ENCODE measurements at places on chromosomes 7 and 10.
A peak's percentile ranks its signal among the peaks of the same experiment; 100 is the strongest.

- no peak overlapping the region for H3K4me3 ChIP-seq
- no peaks in the 10 kb centered on the region for H3K36me3 ChIP-seq
- H3K27me3 ChIP-seq, result no peaks in the 10 kb centered on the region
These were observed 72.1 kb downstream of the USP6NL start for GRCh38 chr10:11539191-11539868.

- H3K27me3 ChIP-seq, result no peaks in the 10 kb centered on the region
- H3K36me3 ChIP-seq, result no peaks in the 10 kb centered on the region
- no peaks in the 10 kb centered on the region for H3K4me1 ChIP-seq
- H3K27ac ChIP-seq, result no peak overlapping the region
- no peak overlapping the region for H3K4me3 ChIP-seq
- no peak for DNase-seq
These were observed 7.4 kb upstream of the VSIR start for GRCh38 chr10:71780719-71781118.

DNA sequence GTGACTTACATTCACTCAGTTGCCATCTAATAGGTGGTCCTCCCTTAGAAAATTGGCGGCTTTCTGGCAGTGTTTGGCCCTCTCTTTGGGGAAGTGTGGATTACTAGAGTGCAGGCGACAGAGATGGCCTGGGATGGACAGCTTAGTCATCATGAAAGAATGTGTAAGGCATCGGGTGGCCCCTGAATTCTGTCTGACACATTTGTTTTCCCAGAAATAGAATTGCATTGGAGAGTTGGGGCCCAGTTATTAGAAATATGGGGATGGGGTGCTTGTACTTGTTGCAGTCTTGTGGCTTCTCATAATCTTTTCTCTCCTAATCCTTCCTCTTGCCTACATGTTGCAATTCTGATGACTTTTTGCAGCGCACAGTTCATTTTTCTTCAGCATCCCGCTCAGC lies 13.8 kb downstream of the TCF7L2 start:
- no peak for DNase-seq
- H3K27me3 ChIP-seq, result no peaks in the 10 kb centered on the region
- H3K4me3 ChIP-seq, result no peak overlapping the region
- no peak overlapping the region for H3K27ac ChIP-seq

- H3K36me3 ChIP-seq, result no peaks in the 10 kb centered on the region
- 0 out of 2 replicates have a peak, but pooled peaks cover 6% of the 10 kb centered on the region for H3K27me3 ChIP-seq
- no peak overlapping the region for H3K4me3 ChIP-seq
These were observed 70.5 kb upstream of the AHR start for GRCh38 chr7:17227766-17228490.

- DNase-seq, result no peak
- H3K4me3 ChIP-seq, result no peak overlapping the region
- no peaks in the 10 kb centered on the region for H3K4me1 ChIP-seq
These were observed 1167.0 kb downstream of the SORCS3 start for GRCh38 chr10:105807935-105808587.

DNA sequence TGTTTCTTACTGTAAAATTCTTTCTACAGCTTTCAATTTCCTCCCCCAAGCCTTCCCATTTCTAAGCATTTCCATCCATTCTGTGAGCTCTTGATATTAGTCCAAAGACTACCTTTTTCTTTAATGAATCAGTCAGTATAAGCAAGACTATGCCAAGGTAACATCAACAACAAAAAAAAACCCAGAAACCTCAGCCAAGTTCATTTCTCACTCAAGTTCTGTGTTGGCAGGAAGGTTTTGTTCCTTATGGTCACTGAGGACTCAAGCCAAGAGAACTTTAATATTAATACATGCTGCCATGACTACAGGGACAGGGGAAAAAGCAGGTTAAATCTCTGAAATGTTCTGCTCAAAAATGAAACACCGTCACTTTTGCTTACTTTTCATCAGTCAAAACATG lies 621.2 kb upstream of the NRP1 start:
- H3K27ac ChIP-seq, result no peak overlapping the region
- no peaks in the 10 kb centered on the region for H3K36me3 ChIP-seq
- DNase-seq, result no peak

GRCh38 chr10:48935577-48935976 lies 4.1 kb downstream of the LRRC18 start:
- no peaks in the 10 kb centered on the region for H3K36me3 ChIP-seq
- H3K4me1 ChIP-seq, result no peaks in the 10 kb centered on the region
- H3K27ac ChIP-seq, result no peak overlapping the region
- no peak for DNase-seq

DNA sequence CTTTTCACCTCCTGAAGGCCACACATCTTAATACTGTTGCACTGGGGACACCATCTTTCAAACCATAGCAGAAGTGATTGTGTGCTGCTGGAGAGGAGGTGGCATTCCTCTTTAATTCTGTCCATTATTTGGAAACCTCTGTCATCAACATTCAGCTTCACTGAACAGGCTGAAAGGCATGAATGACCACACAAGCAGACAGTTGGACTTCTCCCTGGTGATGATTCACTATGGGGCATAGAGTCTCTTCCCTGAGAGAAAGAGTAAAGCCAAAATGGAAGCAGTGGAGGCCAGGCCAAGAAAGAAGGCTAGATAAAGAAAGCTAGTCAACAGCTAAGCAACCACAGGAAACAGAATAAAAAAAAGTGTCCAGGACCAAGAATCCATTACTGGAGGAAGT lies 113.1 kb upstream of the VSTM2A start:
- no peak for DNase-seq
- H3K4me1 ChIP-seq, result no peaks in the 10 kb centered on the region
- H3K27me3 ChIP-seq, result no peaks in the 10 kb centered on the region
- H3K36me3 ChIP-seq, result no peaks in the 10 kb centered on the region
- H3K27ac ChIP-seq, result no peak overlapping the region

DNA sequence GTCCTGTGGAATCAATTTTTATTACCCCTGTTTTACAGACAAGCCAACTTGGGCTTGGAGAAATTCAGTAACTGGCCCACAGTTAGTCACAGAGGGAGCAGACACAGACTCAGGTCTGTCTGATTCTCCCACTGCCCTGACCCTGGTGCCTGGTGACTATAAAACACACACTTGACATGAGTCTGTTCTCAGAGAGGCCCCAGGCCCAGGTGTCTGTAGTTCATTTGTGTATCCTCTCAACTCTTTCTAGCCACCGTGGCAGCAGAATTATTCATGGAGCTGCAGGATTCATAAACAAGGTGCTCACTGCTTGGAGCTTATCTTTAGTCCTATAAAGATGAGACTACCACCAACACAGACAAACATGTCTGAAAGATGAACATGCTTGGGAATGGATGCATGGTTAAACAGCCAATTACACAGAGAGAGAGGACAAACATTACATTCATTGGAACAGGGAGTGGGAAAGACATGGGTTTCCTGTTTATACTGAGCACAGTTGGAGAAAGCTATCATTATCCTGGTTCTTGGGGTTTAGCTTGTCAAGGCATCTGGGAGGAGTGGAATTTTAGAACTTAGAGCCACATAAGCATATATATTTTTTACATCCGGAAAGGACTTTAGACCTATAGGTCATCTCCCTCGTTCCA lies 79.1 kb upstream of the PDCD4 start:
- H3K4me3 ChIP-seq, result no peak overlapping the region
- H3K4me1 ChIP-seq, result peaks cover 84% of the 10 kb centered on the region
- no peaks in the 10 kb centered on the region for H3K27me3 ChIP-seq
- DNase-seq, result no peak
- no peak overlapping the region for H3K27ac ChIP-seq

GRCh38 chr7:31883761-31884164 lies 186.4 kb downstream of the PDE1C start:
- no peaks in the 10 kb centered on the region for H3K36me3 ChIP-seq
- peak overlapping the region; percentile 72 for H3K27ac ChIP-seq
- no peak overlapping the region for H3K4me3 ChIP-seq

DNA sequence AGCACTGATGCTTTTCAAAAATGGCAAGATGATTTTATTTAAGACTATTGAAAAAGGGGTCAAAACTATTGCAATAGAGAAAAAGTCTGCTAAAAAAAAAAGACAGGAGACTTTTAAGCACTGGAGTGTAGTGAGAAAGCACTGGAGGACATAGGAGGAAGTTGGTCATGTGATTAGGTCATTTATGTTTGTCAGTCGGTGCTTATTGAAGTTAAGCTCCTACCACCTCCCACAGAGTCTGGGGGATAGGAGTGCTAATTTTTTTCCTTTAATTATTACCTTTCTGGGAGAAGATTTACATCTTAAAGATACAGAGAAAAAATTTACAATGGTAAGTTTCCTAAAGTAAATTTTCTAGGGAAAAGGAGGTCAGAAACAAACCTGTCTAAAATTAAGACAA lies 80.2 kb upstream of the TMEM229A start:
- H3K4me1 ChIP-seq, result no peaks in the 10 kb centered on the region
- H3K36me3 ChIP-seq, result no peaks in the 10 kb centered on the region
- no peak overlapping the region for H3K27ac ChIP-seq
- no peak for DNase-seq
- no peaks in the 10 kb centered on the region for H3K27me3 ChIP-seq

- H3K4me3 ChIP-seq, result no peak overlapping the region
- H3K27me3 ChIP-seq, result no peaks in the 10 kb centered on the region
- H3K4me1 ChIP-seq, result no peaks in the 10 kb centered on the region
- no peak overlapping the region for H3K27ac ChIP-seq
- DNase-seq, result no peak
- H3K36me3 ChIP-seq, result no peaks in the 10 kb centered on the region
These were observed 214.9 kb downstream of the IPMK start for GRCh38 chr10:58052772-58053171.

- H3K27me3 ChIP-seq, result peaks cover 7% of the 10 kb centered on the region
- H3K36me3 ChIP-seq, result no peaks in the 10 kb centered on the region
- no peak overlapping the region for H3K27ac ChIP-seq
These were observed 135.7 kb downstream of the OR13A1 start for GRCh38 chr10:45179691-45180090.

GRCh38 chr7:159125955-159126270 lies 18.8 kb downstream of the VIPR2 start:
- DNase-seq, result no peak
- no peaks in the 10 kb centered on the region for H3K27me3 ChIP-seq
- H3K4me3 ChIP-seq, result no peak overlapping the region
- no peaks in the 10 kb centered on the region for H3K4me1 ChIP-seq

DNA sequence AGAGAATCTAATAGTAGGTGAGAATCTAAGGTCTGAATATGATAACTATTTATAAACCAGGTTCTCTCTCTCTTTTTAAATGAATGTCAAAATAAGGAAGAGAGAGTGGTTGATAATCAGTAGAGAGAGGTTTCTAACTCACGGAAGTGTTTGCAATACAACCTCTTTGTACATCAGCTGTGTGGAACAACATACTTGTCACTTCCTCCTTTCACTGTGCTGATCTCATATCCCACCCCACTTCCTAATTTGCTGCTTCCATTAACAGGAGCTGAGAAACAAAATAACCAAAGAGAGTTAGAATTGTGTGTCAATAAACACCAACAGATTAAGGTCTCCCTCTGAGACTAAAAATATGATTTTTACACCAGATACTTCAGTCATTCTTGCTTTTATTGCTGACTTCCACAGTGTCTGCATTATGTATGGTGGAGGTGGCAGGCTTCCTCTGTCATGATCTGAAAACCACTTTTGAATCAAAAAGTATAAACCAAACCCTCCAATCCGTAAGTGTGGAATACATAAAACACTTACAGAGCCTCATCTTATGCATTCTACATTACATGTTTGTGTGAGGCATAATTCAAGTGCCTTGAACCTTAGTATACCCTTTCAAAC lies 25.0 kb downstream of the CACUL1 start:
- peaks cover 4% of the 10 kb centered on the region for H3K36me3 ChIP-seq
- peaks cover 28% of the 10 kb centered on the region for H3K4me1 ChIP-seq
- no peaks in the 10 kb centered on the region for H3K27me3 ChIP-seq
- no peak for DNase-seq
- H3K4me3 ChIP-seq, result no peak overlapping the region
- no peak overlapping the region for H3K27ac ChIP-seq

DNA sequence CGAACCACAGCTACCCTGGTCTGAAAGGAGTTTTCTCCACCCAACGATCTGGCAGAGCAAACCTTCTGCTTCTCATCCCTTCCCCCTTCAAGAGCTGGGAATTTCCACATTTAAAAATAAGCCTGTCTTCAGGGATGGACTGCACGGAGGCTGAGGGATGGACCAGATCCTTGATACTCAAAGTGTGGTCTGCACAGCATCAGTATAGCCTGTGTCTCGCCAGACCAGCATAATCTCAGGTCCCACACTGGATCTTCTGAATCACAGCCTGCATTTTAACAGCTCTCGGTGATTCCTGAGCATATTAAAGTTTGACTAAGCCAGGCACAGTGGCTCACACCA lies 7.1 kb downstream of the KCNMA1 start:
- H3K27me3 ChIP-seq, result no peaks in the 10 kb centered on the region
- H3K4me3 ChIP-seq, result no peak overlapping the region
- no peaks in the 10 kb centered on the region for H3K4me1 ChIP-seq
- DNase-seq, result no peak

- no peaks in the 10 kb centered on the region for H3K27me3 ChIP-seq
- DNase-seq, result no peak
- H3K4me1 ChIP-seq, result peaks cover 51% of the 10 kb centered on the region
- H3K27ac ChIP-seq, result no peak overlapping the region
- H3K4me3 ChIP-seq, result no peak overlapping the region
- H3K36me3 ChIP-seq, result no peaks in the 10 kb centered on the region
These were observed 89.1 kb downstream of the TNS3 start for GRCh38 chr7:47492716-47493325.

GRCh38 chr7:122803323-122803722 lies 82.9 kb downstream of the CADPS2 start:
- H3K4me1 ChIP-seq, result peaks cover 8% of the 10 kb centered on the region
- no peaks in the 10 kb centered on the region for H3K36me3 ChIP-seq
- no peaks in the 10 kb centered on the region for H3K27me3 ChIP-seq
- DNase-seq, result no peak

GRCh38 chr7:129072479-129073011 lies 17.6 kb upstream of the TNPO3 start:
- H3K4me3 ChIP-seq, result no peak overlapping the region
- no peaks in the 10 kb centered on the region for H3K4me1 ChIP-seq
- H3K27ac ChIP-seq, result no peak overlapping the region

DNA sequence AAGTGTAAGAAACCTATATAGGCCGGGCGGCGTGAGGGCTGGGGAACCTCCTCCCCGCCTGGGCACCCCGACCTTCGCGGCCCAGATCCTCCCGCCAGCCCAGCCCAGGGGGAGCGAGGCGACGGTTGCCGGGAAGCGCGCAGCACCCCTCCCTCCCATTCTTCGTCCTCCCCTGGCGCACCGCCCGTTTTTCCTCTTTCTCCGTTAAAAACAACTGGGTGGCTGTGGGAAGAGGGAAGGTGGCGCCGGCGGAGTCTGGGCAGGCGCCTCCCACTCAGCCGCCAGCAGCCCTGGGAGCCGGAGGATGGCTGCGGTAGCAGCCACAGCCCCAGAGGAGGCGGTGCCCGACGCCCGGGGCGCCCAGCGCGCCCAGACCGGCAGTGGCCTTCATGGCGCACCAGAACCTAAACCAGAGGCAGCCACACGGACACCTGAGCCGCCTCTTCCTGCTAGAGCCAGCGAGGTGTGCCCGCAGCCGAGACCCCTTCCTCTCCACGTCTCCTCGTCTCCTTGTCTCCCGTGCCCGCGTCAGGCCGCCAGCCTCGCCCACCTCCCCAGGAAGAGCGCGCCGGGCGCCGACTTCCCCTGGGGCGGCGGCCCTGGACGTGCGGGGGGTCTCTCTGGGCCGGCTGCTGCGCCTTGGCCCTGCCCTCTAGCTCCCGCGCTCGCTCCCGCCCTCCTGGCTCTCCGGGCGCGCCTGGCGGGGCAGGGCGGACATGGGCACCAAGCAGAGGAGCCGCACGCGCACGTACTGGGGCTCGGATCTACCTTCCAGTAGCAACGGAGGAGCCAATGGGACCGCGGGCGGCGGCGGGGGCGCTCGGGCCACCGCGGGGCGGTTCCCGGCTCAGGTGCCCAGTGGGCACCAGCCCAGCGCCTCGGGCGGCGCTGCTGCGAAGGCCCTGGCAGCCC lies 32.8 kb upstream of the SFTPD start:
- H3K27me3 ChIP-seq, result peaks cover 8% of the 10 kb centered on the region
- no peaks in the 10 kb centered on the region for H3K36me3 ChIP-seq
- H3K4me1 ChIP-seq, result no peaks in the 10 kb centered on the region
- peak; percentile 88 for DNase-seq
- H3K27ac ChIP-seq, result peak overlapping the region; percentile 86
